AG10803 (cell line): ENCODE measurements at places on chromosomes 11 and 22.

- DNase-seq = peak; percentile 35
These were observed 183.5 kb downstream of the KIRREL3 start for GRCh38 chr11:126817096-126817495.

DNA sequence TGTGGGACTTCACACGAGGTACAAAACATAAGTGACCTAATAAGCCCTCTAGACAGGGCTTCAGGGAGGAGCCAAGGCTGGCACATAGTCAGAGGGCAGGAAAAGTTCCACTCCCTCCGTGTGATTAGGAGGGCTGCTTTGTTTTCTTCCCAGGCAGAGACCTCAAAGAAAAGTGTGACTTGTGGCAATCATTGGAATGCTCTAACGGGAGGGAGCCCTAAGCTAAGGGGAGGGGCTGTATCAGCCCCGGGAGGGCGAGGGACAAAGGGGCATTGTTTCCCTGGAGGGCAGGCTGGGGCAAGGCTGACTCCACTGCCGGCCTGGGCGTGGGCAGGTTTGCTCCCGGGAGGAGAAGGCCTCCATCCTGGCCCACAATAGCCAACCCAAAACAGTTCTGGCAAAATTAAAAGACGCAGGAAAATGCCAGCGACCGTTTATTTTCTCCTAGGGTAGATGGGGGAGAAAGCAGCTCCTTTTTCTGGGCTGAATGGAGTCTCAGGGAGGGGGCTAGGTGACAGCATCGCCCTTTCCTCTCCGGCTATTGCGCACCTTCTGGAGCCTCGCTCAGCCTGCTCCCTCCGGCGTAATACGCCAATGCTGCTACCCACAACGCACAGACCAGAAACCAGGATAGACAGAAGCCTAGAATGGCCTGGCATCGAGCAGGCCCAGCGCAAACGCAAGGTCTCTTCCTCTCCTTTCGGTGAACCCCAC is 60.2 kb downstream of the ENDOD1 start:
- DNase-seq = peak; percentile 31

DNA sequence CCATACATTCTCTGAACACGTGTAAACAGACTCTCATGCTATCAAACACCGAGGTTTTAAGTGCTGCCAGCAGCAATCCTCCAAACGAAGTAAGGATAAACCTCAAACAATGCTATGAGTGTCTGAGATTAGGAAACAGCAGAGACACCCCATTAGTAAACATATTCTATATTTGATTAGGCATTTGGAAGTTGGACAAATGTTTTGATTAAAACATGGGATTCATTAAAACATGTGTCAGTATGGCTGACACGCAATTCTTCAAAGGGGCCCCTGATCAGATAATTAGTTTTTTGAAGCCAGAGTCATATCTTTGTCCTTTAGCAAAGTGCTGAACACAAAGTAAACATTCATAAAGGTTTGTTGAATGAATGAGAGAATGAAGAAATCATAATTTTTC is 33.2 kb upstream of the BLID start:
- no peak for DNase-seq

DNA sequence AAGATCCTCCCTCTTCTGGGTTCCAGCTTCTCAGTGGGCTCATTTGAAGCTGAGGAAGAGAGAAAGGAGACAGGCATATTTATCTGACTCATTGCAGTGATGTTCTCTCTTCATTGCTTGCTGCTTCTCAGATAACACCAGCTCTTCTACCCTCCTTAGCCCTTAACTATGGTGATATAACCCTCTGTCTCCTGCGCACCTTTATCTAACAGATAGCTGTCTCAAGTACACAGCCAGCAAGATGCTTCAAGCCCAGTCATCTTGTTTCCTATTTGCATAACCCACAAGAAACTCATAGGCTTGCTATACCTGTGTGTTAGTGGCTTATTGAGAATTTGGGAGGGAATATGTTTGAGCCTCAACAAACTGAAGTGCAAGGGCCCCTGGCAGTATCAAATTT is 12.6 kb downstream of the PRSS23 start:
- DNase-seq = no peak

DNA sequence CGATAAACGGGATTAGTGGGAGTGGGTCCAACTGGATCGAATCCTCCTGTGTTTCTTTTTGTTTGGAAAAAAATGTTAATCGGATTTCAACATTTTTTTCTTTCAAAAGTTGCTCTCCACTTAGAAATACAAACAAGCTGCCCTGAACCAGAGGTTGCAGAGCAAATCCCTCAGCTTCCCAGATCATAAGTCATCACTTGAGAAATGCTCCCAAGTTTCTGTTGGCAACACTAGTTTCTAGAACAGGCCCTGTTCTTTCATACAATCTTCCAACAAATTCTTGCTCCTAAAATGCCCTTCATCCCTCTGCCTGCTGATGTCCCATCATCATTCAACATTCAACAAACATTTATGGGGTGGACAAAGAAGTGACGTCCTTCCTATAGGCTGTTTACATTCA is 1.3 kb upstream of the MLC1 start:
- peak; percentile 71 for DNase-seq

DNA sequence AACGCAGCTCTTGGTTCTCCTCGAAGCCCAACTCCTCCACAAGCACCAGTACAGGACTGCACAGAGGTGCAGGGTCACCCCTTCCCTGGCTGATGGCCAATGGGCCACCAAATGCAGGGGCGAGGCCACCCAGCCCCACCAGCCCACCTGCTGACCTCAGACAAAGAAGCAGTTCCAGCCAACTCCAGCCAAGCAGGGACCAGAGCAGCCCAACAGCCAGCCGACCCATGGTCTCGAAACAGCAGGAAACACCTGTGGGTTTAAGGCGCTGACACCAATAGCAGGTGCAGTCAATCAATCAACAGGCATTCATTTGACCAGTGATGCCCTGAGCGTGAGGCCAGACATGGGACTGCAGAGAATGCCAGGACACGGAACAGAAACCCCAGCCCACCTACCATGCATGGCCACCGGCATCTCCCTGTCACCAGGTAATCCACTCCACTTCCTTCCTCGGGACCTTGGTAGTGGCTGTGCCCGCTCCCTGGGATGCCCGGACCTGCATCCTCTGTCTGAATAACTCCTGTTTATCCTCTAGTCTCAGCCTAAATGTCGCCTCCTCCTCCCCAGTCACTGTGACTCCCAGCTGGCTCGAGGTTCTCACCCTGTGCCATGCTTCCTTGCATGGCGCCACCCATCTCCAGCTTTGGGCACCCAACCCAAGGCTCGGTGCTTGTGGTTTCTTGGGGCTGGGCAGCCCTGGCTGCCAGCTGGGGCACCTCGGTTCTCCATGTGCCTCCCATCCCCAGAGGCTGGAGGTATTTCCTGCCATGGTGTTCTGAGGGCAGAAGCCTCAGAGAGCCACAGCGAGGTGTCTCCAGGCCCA is 1475.4 kb downstream of the BRD1 start:
- DNase-seq = no peak

DNA sequence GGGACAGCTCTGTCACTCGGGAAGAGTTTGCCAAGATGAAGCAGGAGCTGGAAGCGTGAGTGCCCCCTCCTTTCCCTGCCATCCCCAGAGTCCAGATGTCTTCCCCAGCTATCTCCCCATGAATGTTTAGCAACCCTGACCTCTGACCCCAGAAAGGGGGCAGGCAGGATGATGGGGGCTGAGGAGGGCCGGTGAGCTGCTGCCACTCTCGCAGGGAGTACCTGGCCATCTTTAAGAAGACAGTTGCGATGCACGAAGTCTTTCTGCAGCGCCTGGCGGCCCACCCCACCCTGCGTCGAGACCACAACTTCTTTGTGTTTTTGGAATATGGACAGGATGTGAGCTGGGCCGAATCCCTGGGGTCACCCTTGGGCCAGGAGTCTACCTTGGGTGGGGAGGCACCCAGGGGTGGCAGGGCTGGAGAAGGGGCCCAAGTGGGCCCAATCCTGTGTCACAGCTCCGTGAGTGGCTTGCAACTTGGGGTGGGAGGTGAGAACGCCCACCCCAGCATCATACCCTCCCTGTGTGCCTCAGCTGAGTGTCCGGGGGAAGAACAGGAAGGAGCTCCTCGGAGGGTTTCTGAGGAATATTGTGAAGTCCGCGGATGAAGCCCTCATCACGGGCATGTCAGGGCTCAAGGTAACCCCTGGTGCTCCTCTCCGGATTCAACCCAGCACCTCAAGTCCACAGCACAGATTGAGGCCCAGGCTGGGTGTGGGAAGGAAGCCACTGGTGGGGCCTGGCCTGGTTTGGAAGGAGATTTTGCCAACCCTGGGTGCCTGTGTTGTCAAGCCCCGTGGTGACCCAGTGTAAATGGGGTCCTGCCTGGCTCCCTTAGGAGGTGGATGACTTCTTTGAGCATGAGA is 7.5 kb downstream of the CFL1 start:
- no peak for DNase-seq

- DNase-seq = peak; percentile 69
These were observed 175.2 kb downstream of the DBX1 start for GRCh38 chr11:19985111-19985510.

DNA sequence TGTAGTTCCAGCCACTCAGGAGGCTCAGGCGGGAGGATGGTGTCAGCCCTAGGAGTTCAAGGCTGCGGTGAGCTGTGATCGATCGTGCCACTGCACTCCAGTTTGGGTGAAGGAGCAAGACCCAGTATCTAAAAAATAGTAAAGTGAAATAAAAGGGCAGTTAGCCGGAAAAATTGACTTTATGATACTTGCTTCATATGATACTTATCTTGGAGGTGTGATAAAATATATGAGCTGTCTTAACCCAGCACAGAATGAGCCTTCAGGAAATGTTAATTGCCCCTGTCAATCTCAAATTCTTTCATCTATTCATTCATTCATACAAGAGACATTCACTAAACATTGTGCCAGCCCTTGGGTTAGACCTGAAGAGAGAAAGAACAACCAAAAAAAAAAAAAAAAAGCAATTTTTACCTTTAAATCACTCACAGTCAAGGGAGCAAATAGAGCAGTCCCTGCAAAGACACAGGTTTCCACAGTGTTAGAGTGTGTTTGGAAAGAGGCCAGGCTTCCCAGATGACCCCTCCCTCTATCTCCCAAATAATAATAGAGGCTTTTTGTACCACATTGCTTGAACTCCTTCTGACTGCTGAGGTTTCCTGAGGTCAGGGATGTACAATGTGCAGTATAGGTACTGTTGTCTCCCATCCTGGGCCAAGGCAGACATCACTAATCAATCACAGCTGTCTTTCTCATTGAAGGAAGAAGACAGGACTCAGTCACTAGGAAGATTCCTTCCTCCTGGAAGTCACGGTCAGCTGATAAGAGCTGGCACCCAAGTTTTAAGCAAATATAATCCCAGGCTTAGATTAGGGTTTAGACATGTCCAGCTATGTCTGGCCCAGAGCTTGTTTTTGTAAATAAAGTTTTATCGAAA is 454.6 kb downstream of the MIAT start:
- no peak for DNase-seq

DNA sequence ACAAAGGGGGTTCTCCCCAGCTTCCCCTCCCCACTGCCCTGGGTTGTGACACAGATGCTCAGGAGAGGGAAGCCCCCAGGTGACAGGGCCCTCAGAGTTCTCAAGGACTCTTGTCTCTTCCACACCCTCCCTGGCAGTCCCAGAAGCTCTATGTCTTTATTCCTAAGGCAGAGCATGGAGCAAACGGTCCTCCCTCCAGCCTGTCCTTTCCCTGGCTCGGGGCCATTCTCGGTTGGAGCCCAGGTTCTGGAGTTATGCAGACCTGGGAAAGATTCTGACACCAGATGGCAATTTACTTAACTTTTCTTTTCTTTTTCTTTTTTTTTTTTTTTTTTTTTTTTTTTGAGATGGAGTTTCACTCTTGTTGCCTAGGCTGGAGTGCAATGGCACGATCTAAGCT is 186.6 kb downstream of the CEP164 start:
- no peak for DNase-seq

- DNase-seq = no peak
These were observed 44.1 kb upstream of the FSHB start for GRCh38 chr11:30186748-30187147.
